ENCODE measurements at places on chromosomes 7 and 10.

DNA sequence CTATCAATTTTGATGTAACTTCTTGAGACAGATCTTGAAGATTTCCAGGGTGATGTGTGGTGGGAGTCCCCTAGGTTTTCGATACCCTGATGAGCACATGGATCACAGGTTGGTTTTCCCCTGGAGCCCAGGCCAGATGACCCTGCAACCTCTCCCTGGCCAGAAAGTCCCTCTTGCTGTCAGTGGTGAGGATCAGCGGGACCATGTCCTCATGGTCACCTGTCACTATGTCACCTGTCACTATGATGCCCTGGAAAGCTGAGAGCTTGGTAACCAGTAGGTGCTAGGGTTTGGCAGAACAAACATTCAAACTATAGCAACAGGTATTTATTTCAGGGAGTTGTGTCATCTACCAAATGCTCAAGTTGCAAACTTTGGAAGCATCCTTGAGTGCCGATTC, 197.9 kb downstream of the ARHGAP12 start:
- DNase-seq = no peak

- DNase-seq = no peak
These were observed at the start of gene SEMA3D for GRCh38 chr7:85186521-85187241. Gene SEMA3D (minus strand): TSS chr7:85187056. CDS start chr7:85121891, 65,165 bp downstream.

DNA sequence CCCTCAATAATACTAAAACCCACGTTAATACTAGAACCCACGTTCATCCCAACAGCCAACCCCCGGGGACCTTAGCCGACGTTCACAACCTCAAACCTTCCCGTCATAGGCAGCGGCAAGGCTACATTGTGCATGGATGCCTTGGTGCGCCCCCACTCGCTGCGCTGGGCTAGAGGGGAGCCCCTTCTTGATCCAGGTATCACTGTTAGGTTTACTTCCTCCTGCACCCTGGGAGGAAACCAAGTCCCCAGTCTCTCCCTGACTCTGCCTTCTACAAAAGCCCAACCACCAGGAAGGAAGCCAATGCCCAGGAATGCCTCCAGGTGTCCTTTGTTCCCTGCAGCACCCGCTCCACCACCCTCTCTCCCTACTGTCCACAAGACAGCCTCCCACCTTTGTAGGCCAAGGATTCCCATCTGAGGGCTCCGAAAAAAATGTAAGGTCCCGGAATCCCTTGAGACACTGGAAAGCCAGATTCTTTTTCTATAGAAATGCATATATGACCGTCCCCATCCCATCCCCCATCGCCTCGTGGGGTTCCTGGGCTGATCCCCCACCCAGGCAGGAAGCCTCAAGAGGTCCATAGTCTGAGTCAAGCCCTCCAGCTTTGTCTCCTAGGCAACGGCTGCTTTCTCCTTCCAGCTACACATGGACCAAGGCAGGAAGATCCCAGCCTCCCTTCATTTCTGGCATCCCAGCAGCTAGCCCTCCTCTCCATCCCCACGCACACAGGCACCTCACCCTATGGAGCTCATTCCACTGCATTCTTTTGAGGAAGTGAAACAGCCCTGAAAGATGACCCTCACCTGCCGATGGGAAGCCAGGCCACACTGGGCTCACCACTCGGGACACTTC, 25.2 kb downstream of the CTBP2 start:
- no peak for DNase-seq

DNA sequence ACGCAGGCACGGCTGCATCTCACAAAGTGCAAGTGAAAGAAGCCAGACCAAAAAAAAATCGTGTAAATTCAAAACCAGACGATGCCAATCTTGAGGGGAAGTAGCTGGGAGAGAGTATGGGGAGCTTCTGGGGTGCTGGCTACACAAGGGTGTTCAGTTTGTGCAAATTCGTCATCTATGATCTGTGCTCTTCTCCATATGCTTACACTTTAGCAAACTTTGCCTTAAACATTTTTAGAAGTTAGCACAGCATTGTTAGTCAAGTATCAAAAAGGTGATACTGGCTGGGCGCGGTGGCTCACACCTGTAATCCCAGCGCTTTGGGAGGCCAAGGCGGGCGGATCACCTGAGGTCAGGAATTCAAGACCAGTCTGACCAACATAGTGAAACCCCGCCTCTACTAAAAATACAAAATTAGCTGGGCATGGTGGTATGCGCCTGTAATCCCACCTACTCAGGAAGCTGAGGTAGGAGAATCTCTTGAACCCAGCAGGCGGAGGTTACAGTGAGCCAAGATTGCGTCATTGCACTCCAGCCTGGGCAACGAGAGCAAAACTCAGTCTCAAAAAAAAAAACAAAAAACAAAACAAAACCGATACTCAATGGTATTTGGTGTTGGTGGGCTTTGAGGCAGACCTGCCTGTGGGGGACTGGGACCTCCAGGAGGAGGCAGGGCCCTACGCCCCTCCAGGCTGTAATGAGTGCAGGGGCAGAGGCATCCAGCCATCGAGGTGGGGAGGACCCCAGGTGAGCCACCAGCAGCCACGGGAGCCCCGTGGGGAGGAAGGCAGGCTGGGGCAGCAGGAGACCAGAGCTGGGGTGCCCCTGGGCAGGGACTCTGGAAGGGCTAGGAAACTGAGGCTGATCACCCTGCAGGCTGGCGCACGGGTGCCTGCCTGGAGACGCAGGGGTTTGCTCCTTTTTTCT, 150.0 kb downstream of the PRKAG2 start:
- DNase-seq = no peak

- DNase-seq = no peak
These were observed 34.1 kb downstream of the DNAJB9 start for GRCh38 chr7:108603656-108604306.

DNA sequence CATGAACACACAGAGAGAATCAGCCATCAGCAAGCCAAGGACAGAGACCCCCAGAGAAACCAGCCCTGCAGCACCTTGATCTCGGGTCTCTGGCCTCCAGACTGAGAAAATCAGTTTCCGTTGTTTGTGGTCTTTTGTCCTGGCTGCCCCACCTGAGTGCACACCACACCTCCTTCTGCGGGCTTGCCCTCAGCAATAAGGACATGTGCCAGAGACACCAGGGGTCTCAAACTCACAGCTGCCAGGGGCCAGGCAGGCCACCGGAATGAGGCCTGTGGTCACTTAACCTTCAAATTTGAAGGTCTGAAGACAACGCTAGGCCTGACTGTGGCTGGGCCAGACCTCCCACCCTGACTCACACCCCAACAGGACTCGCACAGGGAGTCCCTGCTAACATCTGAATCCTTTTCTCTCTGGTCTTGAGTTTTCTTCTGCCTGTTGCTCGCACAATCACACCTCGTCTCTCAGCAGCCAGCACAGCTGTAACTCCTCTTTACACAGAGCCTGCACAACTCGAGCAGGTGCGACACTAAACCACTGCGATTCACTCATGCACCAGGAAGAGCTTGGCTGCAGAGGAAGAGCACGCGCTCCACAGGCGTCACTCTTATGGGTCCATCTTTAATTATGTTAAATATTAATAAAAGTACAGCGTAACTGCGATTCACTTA, 86.2 kb downstream of the CHST15 start:
- no peak for DNase-seq

- no peak for DNase-seq
These were observed 33.1 kb downstream of the PSMC2 start for GRCh38 chr7:103380395-103381191.

GRCh38 chr10:118842843-118843624, 88.3 kb upstream of the CACUL1 start:
- no peak for DNase-seq

DNA sequence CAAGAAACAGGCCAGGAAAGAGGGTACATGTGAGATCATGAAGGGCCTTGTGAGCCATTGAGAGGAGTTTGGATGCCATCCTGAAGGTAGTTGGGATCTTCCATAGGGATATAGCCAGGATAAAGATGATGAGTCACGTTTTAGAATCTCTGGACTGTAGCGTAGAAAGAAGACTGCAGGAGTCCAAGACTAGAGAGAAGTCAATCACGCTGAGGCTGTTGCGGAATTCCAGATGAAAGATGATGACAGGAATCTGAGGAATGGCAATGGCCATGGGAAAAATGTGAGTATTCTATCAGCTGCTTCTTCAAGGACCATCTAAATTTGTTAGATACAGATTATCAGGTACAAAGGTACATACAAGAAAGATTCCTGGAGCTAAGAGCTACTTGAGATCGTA, 711.3 kb downstream of the GRM8 start:
- DNase-seq = no peak

DNA sequence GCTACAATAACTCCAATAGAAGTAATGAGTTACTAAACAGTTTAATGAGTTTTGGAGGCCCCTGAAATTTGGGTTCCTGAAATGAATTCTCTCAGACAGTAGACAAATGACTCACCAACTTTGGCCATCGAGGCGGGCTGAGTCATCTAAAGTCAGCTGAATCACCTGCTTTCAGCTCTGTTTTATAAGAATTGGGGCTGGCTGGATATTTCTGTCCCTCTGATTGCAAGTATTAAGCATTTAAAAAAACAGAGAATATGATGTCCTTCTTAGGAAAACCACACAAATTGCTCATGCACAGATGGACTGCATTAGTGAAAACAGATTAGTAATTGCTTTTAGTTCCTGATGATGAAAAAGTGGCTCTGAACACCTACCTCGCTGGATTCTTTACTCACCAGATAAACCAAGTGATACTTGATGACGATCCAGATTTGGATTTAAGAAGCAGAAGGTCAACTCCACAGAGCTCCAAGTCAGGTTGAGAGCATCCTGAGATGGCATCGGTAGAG, 59.1 kb downstream of the ZNF365 start:
- no peak for DNase-seq

GRCh38 chr10:46525177-46525823, 31.2 kb downstream of the GPRIN2 start:
- no peak for DNase-seq

GRCh38 chr10:19532411-19532810, 283.8 kb upstream of the PLXDC2 start:
- DNase-seq = no peak

DNA sequence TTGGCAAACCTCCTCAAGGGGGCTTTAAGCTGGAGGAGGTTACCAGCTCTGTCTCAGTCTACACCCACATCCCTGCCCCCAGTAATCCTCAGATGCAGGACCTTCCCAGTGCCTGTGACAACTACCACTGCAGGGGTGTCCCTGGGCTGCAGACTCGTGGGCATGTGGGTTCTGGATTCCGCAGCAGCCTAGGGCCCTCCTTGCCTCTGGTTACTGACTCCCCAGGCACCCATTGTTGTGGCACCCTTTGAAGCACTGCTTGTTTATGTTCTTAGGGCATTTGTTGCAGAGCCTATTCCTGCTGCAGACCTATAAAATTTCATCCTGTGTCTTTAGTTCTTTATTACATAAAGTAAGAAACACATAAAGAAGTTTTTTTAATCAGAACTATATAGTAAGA, 51.1 kb upstream of the GJD4 start:
- no peak for DNase-seq

DNA sequence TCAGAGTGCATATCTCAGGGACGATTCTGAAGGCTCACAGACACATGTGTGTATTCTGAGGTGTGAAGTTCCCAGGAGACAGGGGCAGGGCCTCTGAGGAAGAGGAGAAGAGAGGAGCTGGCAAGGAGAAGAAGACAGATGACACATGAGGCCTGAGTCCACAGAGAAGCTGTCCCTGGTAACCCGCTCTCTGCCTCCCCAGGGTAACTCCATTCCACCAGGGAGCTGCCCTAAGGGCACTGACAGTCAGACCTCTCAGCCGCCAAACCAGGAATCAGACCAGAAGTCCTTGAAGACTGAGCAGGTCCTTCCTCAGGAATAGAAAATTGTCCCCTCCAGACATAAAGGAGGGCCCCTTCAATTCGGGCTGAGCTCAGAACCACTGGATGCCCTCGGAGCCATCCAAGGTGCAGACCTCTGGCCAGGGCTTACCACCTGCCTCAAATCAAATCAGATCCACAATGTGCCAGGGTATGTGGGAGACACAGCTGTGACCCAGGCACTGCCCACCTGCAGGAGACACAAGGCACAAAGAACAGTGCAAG, 57.4 kb downstream of the TLL2 start:
- no peak for DNase-seq

DNA sequence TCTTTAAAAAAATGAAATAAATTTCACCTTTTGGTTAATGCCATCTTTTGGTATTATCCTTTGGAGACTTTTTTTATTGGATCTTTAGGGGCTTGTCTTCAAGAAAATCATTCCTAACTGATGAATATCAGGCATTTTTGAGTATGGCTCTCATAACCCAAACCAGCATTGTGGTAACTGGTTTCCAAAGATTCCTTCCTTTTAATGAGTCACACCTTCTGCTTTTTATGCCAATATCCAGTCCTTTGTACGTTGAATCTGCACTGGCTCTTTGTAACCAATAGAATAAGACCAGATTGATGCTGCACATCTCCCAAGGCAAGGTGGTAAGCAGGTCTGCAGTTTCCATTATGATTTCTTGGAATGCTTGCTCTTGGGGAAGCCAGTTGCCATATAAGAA, 89.1 kb downstream of the GPR158 start:
- DNase-seq = no peak

- DNase-seq = no peak
These were observed 957.4 kb upstream of the LRRTM3 start for GRCh38 chr10:65968437-65968836.

DNA sequence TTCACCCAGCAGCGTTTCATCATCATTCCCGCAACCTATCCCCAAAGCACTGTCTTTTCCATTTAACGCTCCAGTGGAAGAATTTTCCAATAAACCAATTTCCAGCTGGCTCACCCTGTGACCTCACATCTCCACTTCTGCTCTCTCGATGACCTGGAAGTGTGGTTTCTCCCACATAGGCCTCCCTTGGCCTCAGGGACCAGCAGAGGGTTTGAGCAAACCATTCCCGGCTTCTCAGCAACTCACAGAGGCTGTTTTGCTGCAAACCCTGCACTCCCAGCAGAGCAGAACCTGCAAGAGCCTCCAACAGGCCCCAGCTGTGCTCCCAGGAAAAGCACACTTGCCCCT, 523.0 kb upstream of the FOXK1 start:
- DNase-seq = no peak

DNA sequence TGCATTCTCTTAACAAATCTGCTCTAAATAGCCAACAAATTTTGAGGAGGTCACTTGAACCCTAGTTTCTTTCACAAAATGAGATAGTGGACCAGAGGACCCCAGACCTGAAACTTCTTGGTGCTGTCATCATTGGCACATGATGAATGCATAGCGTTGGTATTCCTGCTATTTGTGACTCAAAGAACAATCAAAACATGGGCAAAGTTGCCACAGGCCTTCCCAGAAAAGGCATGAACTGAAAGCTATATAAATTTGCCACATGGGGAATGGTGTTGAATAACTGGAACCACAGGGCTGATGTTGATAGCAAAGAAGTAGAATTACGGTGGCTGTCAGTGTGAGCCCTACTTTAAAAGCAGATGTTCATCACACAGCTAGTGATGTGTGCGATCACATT, 219.9 kb upstream of the KMT2E start:
- no peak for DNase-seq

GRCh38 chr10:96417441-96417840, 58.6 kb upstream of the OPALIN start:
- no peak for DNase-seq

- no peak for DNase-seq
These were observed 261.0 kb downstream of the GRID1 start for GRCh38 chr10:86105640-86106039.

GRCh38 chr10:96708456-96708855, 11.9 kb downstream of the PIK3AP1 start:
- no peak for DNase-seq

All from activated CD4-positive, alpha-beta T cell treated with anti-CD3 and anti-CD28 coated beads, Interleukin-2, amount 50 U/mL, for 1 hour (primary cell).